ENCODE measurements at places on chromosomes 3 and 15.

DNA sequence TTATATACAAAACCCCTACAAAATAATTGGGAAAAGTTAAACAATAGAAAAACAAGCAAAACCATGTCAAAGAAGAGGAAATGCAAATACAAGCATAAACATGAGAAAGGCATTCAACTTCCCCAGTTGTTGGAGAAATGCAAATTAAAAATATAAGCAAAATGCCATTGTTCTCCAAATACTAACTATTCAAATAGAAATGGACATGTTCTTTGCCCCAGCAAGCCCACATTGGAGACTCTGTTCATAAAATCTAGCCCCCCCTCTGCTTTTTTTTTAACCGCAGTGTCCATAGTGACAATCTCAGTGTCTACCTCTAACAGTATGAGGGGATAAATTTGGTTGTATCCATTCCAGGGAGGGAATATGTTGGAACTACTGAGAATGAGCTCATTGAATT lies 59.7 kb upstream of the LCTL start:
- DNase-seq, result no peak

DNA sequence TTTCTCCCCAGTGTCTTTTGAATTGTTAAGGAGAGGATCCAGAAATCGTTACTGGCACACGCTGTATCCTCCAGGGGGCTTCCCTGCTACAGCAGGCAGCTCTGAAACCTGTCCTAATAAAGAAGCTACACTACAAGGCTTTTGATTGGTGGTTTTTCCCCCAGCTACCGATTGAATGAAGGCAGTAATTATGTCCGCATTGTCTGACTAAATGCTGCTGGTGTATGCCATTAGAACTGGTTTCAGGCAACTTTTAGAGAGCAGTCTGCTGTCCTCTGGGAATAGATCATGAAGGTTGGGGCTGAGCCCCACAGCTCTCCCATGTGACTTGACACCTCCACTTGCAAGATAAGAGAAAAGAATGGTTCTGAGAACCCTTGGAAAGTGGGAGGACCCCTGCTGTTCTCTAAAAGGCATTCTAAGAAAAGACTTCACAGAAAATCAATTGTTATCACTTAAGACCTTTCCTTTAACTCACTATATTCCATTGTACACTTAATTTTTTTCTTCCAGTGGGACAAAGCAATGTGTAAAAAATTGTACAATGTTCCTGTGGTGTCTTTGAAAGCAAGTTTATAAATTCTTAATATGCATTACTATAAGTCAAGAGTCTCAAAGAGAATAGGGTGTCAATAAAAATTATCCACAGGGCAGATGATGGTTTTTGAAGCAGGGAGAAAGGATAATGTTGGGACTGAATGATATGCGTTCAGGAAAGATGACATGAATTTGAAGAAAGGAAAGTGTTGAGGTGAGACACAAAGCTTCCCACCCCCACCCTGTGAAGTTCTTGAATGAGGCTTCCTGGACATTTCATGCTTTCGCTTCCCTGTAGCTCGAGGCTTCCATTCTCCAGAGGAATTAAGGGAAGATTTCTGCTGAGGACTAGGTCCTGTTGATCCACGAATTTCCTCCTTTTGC lies 53.0 kb upstream of the DAZL start:
- no peak for DNase-seq

GRCh38 chr3:149277331-149277813 lies 55.7 kb upstream of the CP start:
- DNase-seq, result no peak

DNA sequence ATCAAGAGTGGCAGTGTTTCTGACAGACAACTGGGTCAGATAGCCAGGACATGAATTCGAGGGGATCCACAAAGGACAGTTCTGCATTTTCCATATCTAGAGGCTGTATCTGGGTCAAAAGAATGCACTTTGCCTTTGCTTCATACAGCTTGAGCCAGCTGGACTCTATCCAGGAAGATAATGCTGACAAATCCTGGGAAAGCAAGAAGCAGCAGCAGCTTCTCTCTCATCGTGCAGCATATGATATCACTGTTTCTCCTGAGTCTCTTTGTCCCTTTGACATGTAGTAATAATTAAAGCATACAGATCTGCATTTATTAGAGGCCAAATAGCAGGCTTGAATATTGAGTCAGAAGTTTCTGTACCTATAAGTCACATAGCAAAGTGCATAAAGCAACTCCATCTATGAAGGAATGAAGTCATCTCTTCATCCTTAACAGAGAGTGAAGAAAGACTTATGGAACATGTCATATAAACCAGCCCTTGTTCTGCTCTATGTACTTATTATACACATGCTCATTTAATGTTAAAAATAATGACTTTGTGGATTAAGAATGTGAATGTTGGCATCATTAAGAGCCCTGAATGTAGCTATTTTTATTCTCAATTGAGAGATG lies 236.8 kb upstream of the GBE1 start:
- DNase-seq, result no peak

DNA sequence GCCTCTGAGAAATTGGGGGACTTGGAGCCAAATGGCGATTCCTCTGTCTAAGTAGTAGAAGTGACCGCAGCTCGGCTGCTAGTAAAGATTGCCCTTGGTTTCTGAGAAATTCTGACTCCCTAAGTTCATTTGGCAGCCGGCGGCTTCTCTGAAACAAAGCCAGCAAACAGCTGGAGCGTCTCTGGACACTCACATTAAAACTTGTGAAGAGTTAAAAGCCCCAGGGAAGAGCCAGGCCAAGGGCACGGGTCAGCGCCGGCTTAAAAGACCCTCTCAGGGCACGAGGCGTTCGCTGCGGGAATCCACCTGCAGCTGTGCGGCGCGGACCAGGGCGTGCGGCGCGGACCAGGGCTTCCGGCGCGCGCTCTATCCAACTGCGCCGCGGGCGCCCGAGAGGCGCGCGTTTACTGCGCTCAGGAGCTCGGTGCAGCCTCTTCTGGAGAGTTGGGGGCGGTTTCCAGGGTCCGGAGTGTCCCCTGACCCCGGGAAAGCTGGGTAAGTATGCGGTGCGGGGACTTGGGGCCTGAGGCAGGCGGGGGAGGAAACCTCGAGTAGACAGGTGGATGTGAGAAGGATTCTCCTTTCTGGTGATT lies at the start of gene COL6A5:
Gene COL6A5, plus strand, starts transcription at position 186 of the 593 bp plus-strand sequence. CDS start 27,967 bp downstream, outside the sequence.
- DNase-seq, result no peak

- no peak for DNase-seq
Measured at GRCh38 chr15:69341356-69341755, 42.6 kb downstream of the PAQR5 start.

DNA sequence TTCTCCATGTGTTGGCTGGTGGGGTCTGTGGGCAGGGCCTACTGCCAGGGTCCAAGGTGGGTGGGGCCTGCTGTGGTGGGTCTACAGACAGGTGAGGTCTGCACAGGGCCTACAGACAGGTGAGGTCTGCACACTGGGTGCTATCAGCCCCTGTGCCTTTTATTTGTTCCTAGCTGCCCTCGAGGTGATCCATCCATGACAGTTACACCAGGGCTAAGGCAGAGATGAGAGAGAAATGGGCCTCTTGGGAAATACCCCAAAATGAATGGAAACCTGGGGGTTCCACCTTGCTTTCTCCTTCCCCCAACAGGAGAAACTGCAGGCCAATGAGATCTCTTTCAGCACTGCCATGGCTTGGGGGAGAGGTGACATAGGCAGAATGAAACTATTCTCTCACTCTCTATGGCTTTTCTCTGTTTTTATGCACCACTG lies 36.4 kb downstream of the CFAP100 start:
- no peak for DNase-seq

DNA sequence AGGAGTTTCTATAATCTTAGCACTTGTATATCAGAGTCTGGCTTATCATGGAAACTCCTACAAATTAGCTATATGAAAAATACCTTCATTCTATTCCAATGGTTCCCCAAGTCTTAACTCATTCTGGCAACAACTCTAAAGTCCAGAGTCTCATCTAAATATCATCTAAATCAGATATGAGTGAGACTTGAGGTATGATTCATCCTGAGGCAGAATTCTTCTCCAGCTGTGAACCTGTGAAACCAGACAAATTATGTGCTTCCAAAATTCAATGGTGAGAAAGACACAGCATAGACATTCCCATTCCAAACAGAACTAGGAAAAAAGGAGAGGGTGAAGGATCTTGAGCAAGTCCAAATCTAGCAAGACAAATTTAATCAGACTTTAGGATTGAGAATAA lies 138.8 kb downstream of the THRB start:
- DNase-seq, result no peak

Data from stimulated activated CD4-positive, alpha-beta T cell treated with anti-CD3 and anti-CD28 coated beads, Interleukin-1b, Interleukin-23, amount 100 ng/mL, for 1 hour (primary cell).